ENCODE measurements at places on chromosomes 11 and 22.

DNA sequence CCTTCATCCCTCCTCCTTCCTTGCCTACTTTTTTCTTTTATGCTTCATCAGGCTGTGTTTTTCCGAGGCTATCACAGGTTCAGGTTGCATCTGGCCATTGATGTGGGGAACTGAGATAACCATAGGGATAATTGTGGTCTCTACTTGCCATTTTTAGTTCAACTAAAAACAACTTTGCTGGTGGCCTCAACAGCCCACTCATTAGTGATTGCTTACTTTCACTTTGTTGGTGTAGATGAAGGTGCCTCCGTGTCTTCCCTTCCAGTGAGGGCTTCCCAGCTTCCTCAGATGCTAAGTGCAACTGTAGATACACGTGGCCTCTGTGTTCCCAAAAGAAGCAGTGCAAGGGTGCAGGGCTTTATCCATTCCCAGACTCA lies 35.0 kb downstream of the KCNJ1 start:
- no peak for DNase-seq

DNA sequence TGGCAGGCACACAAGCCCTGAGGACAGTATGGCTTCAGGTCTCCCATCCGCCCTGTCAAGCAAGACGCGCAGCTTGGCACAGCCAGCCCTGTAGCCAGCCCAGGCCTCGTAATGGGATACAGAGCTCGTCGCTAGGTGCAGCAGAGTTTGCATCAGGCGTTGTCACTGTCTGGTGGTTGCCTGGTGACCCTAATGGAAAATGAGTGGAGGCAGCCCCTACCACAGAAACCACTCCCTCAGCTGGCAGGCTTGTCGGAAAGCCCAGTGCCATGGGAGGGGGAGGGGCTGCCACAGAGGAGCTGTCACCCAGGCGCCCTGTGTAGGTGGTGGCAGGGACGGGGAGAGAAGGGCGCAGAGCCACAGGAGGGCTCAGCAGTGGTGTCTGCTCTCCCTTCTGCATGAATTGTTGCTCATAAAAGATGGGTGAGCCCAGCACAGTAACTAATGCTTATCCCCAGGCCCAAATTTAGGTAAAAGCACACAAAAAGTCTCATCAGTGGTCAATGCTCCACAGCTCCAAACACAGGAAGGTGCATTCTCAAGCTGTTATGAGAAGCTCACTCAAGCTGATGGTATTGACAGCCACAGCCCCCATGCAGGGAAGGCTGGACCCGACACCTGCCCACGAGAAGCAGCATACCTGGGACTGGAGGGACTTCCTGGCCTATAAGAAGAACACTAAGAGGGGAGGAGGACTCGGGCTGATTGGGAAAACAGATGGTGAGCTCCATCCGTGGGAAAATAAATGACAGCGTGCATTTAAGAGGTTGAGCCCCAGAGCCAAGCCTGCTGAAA lies 164.6 kb downstream of the ETS1 start:
- peak; percentile 93 for DNase-seq

GRCh38 chr11:119501777-119502405 lies 78.9 kb upstream of the THY1 start:
- no peak for DNase-seq

DNA sequence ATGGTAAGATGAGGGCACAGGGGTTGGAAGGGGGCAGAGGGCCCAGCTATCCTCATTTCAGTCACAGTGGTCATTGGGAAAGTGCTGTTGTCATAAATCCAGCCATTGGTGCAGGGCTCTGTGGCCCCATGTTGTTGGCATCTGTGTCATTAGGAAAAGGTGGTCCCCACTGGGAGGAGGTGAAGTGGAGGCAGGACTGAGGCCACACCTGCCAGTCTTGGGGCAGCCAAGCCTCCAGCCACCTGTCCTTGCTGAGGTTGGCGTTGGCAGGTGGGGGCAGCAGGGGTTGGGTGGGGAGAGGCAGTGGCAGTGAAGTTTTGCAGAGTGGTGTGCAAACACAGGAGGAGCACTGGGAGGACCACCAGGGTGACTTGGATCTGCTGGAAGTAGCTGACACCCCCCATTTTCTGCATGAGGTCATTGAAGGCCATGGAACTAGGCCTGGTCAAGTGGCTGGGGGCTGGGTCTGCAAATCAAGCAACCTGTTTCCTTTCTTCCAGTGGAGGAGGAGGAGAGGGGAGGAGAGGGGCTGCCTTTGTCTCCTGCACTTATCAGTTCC lies 25.3 kb downstream of the SLC22A6 start:
- DNase-seq = no peak

DNA sequence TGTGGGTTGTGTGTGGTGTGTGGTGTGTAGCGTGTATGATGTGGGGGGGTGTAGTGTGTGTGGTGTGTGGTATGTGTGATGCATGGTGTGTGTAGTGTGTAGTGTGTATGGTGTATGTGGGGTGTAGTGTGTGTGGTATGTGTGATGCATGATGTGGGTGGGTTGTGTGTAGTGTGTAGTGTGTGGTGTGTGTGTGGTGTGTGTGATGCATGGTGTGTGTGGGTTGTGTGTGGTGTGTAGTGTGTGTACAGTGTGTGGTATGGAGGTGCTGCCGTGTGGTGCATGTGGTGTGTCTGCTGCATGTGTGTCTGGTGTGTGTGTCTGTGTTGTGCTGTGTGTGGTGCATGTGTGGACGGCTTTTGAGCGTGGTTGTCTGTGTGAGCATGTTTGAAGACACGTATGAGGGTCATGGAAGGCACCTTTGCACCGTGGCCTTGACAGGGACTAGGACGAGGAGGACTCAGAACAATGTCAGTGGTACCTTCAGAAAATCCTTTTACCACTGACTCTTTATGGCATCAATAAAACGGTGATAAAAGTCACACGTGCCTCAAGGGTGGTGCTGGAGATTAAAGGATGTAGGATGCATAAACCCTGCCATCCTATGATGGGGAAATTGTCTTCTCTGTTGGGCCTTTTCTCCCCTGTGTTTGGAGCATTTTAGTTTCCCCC lies 328.7 kb upstream of the B3GAT1 start:
- DNase-seq = no peak

DNA sequence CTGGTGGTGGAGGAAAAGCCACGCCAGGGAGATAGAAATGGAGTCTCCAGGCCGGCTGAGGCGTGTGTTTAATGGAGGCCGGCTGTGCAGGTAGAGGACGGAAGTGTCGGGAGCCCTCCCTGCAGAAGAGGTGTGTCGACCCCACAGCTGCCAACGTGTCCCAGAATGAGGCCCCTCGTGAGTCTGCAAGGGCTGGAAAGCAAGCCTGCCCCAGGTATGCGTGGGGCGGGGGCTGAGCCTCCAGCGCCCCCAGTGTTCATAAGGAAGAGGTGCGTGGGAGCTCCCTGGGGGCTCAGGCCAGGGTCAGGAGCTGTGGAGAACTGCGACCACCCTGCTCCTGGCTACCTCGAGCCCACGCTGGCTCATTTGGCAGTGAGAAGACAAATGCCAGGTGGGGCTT lies 38.0 kb upstream of the JAM3 start:
- DNase-seq = no peak

GRCh38 chr22:22935546-22936157 lies 48.0 kb downstream of the IGLL5 start:
- DNase-seq = peak; percentile 54

DNA sequence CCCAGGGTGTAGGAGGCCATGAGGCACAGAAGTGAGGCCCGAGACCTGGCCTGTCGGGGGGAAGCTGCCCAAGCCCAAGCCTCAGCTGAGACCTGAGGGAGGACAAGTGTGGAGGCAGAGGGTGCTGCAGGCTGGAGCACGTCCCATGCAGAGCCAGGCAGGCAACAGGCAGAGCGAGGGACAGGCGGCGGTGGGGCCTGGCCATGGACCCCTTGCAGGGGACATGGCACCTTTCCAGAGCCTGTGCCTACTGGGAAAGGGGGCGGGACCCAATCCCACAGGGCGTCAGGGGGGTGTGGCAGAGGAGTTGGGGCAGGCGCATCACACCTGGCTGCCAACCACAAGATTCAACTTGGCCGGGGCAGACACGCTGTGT lies 4.3 kb downstream of the TNNI2 start:
- DNase-seq = no peak

- DNase-seq = no peak
Observed at GRCh38 chr11:88402784-88403183, 65.2 kb upstream of the CTSC start.

GRCh38 chr11:114785820-114786219 lies 107.5 kb downstream of the NXPE2 start:
- DNase-seq = no peak

DNA sequence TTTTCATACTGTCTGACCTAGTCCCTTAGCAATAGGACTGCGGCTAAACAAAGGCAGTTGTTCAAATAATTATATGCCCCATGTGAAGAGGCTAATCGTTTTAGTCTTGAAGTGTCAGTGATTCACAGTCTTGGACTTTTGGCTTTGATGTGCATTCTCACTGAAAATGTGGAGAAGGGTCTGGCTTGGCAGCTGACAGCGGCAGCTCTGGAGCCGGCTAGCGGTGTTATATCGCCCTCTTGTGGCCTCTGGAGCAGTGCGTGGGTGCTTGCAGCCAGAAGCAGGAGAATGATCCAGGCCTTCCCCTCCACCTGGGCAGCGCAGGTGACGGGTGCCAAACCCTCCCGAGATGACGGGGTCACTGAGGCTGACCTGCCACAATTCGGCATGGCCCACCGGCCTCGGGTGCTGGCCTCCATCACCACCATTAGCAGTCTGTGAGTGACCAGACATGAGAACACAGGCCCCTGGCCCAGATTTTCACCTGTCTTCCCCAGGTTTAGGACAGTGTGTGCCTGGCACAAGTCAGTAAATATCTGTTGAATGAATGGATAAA lies 90.3 kb upstream of the PITPNB start:
- DNase-seq = peak; percentile 78

- peak; percentile 54 for DNase-seq
Observed at GRCh38 chr11:93921695-93922468, 71.5 kb upstream of the VSTM5 start.
